ENCODE measurements at places on chromosomes 7 and 10. TPM values are rescaled to one million over a fixed set of nuclear protein-coding genes. Genes with fewer than 3 reads are reported as not detected.

DNA sequence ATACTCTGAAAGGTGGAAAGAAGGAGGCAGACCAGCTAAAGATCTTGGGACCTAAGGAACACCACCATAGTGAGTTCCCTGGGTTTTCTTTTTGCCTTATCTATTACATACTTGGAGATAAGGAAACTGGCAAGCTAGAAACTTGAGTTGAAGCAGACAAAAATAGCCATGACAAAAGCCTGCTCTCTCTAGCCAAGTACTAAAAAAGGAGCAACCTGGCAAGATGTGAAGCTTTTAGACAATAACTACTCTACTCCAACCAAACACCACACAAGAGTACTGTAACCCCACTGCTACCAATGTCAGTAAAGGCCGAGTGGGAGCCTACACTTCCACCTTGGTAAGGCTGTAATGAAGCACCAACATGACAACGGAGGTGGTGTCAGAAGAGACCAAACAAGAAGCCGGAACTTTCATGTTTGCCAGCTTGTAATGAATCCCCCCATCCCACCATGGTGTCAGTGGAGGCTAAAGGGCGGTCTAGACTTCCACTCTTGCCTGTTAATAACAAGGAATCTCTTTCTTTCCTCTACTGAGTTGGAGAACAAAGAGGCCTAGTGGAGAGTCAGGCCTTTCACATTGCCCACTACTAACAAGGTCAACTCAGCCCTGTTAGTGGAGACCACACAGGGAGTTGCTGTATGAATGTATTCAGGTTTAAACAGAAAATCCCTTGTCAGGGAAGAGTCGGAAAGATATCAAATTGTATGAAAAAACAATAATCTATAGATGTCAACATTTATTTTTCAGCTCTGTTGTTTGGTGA lies 55.8 kb upstream of the DYNC1I1 start:
- H3K36me3 ChIP-seq, result no peaks in the 10 kb centered on the region
- no peak overlapping the region for H3K27ac ChIP-seq
- no peak overlapping the region for H3K4me3 ChIP-seq
- H3K4me1 ChIP-seq, result no peaks in the 10 kb centered on the region
- no peaks in the 10 kb centered on the region for H3K27me3 ChIP-seq

DNA sequence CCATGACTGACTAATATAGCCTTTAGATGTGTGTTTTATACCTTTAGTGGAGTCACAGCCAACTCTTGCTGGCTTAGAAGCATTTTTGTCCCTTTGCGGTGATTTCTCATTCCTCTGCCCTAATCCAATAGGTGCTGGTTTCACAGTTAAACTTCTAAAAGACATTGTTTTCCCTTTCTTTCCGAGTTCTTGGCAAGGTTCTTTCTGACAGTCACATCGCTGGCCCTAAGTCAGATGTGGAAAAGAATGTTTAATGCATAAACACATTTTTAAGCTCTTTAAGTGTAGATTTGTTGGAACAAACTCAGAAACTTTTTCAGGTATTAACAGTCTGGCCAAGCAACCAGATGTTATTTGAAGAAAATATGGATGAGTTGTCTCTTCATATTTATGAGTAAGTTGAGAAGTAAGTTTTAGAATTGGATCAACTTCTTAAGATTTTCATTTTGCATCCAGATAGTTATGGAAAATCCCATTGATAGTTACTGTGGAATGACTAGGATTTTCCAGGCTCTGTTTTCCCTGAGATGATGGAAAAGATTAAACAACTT lies 4.1 kb downstream of the EPDR1 start:
- H3K4me3 ChIP-seq, result no peak overlapping the region
- no peaks in the 10 kb centered on the region for H3K4me1 ChIP-seq
- no peaks in the 10 kb centered on the region for H3K36me3 ChIP-seq
- no peak for DNase-seq
- peaks cover 12% of the 10 kb centered on the region for H3K27me3 ChIP-seq
- H3K27ac ChIP-seq, result no peak overlapping the region

- no peak for DNase-seq
- H3K27ac ChIP-seq, result no peak overlapping the region
- no peak overlapping the region for H3K4me3 ChIP-seq
- H3K4me1 ChIP-seq, result no peaks in the 10 kb centered on the region
Observed at GRCh38 chr7:38545977-38546376, 85.2 kb downstream of the AMPH start.

Gene TAS2R5
- total RNA-seq, result not detected

Gene FKBP6
- not detected for total RNA-seq

Gene GNAT3
- total RNA-seq, result not detected

DNA sequence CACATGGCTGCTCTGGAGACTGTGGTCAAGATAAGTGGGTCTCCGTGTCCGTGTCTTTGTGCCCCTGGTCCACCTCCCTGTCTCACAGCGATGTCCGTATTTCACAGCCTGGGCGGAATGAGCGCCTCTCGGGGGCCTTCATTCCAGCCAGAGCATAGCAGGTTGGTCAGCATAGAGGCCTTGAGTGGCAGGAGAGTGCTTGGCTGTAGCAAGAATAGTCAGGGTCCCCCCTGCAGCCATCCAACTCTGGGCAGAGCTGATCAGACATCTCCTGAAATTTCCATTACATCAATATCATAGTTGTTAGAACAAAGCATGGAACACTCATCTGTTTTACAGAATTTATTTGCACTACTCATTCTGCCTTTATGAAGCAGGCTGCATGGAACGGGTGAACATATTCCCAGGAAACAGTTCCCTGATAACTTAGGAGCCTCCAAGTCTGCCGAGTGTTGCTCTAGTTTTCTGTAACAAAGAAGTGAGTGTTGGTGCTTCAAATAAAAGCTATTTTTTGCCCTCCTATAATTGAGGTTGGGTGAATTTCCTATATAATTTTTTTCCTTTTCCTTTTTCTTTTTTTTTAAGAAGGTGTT lies 255.3 kb downstream of the INHBA start:
- no peak overlapping the region for H3K27ac ChIP-seq
- peaks cover 9% of the 10 kb centered on the region for H3K4me1 ChIP-seq
- no peak overlapping the region for H3K4me3 ChIP-seq
- H3K27me3 ChIP-seq, result no peaks in the 10 kb centered on the region

Gene ANKMY2
- 23.0 TPM for total RNA-seq

GRCh38 chr10:88216976-88217375 lies 353.6 kb downstream of the PTEN start:
- H3K36me3 ChIP-seq, result no peaks in the 10 kb centered on the region
- H3K27ac ChIP-seq, result no peak overlapping the region
- no peaks in the 10 kb centered on the region for H3K27me3 ChIP-seq
- DNase-seq, result no peak

GRCh38 chr7:70376561-70377031 lies 755.3 kb upstream of the GALNT17 start:
- H3K36me3 ChIP-seq, result no peaks in the 10 kb centered on the region
- H3K27me3 ChIP-seq, result no peaks in the 10 kb centered on the region
- no peak for DNase-seq
- no peak overlapping the region for H3K4me3 ChIP-seq
- no peak overlapping the region for H3K27ac ChIP-seq

Data from GM23248 (cell line).